ENCODE measurements at places on chromosomes 11 and 22.

- peaks cover 3% of the 10 kb centered on the region for H3K27me3 ChIP-seq
- no peaks in the 10 kb centered on the region for H3K4me1 ChIP-seq
- no peaks in the 10 kb centered on the region for H3K36me3 ChIP-seq
Observed at GRCh38 chr11:65066805-65067291, 8.5 kb upstream of the NAALADL1 start.

DNA sequence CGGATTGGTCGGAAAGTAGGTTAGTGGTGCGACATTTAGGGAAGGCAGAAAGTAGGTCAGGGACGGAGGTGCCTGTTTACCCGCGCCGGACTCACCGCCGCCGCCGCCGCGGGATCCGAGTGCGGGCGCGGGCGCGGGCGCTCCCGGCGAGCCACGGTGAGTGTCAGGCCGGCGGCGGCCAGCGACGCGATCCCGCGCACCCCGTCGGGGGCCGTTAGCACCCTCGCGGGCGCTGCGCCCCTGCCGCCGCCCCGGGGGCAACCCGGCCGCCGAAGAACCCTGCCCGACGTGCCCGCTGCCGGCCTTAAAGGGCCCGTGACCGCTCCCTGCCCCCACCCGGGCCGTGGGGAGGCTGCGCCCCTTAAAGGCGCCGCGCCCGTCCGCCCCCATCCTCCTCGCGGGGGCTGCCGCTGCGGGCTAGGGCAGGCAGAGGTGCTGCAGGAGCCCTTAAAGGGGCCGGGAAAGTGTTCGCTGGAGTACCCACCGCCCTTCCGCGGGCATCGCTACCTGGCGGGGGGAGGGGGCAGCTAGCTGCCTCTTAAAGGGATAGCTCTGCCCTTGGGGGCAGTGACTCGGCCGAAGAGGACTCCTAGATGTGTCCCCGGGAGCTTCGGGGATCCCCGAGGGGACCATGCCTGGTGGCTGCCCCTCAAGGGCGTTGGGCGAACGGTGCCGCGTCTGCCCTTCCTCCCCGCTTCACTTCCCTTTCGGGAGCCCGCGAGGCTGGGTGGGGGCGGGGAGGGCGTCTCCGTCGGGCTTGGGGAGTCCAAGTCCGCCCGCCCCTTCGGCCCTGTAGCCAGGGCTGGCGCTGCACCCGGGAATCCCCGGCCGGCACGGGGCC is at the start of gene BMAL1:
BMAL1 (plus strand) TSS at position 23 of the 841 bp plus-strand sequence. CDS start 76,519 bp downstream, outside the sequence.
- H3K36me3 ChIP-seq = no peaks in the 10 kb centered on the region
- H3K4me1 ChIP-seq = peaks cover 15% of the 10 kb centered on the region

DNA sequence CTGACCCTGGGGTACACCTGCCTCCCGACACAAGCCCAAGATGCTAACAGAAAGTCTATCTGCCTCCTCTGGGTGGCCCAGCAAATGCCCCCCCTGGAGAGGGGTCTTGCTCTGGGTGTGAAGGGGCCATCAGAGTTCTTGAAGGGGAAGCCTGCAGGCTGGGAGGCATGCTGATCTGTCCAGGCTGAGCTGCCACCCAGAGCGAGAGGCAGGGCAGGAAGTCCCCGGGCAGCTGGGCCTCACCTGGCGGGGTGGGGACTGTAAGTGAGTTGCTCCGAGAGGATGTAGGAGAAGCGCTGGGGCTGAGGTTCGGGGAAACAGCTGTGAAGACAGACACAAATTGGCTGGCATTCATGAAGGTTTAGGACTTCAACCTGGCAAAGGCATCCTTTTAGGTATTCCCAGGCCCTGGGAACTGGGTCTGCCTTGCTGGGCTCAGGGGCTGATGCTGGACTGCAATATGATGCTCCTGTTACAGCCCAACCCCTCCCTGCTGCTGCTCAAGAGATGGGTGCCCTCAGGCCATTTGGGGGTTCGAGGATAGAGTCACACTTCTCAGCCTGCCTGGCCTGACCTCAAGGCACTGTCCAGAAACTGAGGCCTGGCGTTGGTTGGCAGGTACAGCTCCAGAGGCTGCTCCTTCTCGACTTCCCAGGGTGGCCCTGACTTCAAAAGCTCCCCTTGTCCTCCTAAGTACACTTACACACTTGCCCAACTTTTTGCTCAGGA is 60.2 kb upstream of the LYVE1 start:
- no peak for DNase-seq
- peaks cover 26% of the 10 kb centered on the region for H3K36me3 ChIP-seq
- H3K4me1 ChIP-seq = no peaks in the 10 kb centered on the region
- H3K27me3 ChIP-seq = no peaks in the 10 kb centered on the region

DNA sequence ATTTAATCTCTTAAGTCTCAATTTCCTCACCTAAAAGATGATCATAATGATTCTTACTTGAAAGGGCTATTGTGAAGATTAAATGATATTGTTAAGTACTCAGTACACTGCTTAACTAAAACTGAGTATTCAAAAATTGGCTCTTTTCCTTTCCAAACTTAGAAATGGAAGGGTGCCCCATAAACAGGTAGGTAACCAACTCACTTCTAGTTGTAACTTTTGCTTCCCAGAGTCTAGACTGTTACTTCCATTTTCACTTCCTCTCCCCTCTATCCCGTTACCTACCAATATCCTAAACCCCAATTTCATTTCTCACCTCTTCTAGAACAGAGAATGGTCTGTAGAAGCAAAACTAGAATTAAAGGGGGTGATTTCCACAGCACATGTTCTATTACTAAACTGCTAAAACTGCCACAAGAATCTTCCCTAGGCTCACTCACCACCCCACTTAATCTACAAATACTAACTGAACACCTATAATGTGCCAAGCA is 50.0 kb downstream of the RRAS2 start:
- DNase-seq = no peak
- peak overlapping the region; percentile 66 for H3K27ac ChIP-seq
- peaks cover 13% of the 10 kb centered on the region for H3K4me1 ChIP-seq
- H3K27me3 ChIP-seq = no peaks in the 10 kb centered on the region
- H3K4me3 ChIP-seq = no peak overlapping the region
- no peaks in the 10 kb centered on the region for H3K36me3 ChIP-seq

- DNase-seq = no peak
- no peaks in the 10 kb centered on the region for H3K36me3 ChIP-seq
- H3K27me3 ChIP-seq = no peaks in the 10 kb centered on the region
- H3K4me3 ChIP-seq = no peak overlapping the region
- no peak overlapping the region for H3K27ac ChIP-seq
Observed at GRCh38 chr11:45651156-45651555, 14.3 kb downstream of the CHST1 start.

GRCh38 chr22:36913427-36914389 is at the start of gene CSF2RB:
CSF2RB (plus strand) TSS chr22:36913628; CDS start chr22:36922208, 8,580 bp downstream.
- H3K27ac ChIP-seq = no peak within 1 kb of the TSS
- no peak within 1 kb of the TSS for H3K4me3 ChIP-seq
- H3K27me3 ChIP-seq = peaks cover 65% of the 10 kb centered on the region
- peaks cover 10% of the 10 kb centered on the region for H3K4me1 ChIP-seq
- no peak for DNase-seq

All from mesenchymal stem cell (in vitro differentiated cells and primary cell).